ENCODE measurements at places on chromosomes 2 and 18.

GRCh38 chr2:237674731-237675276 lies 47.4 kb downstream of the LRRFIP1 start:
- DNase-seq: peak; percentile 89
- peak overlapping the region; percentile 72 for H3K4me3 ChIP-seq
- H3K27me3 ChIP-seq: no peaks in the 10 kb centered on the region
- peak overlapping the region; percentile 90 for H3K27ac ChIP-seq

- no peaks in the 10 kb centered on the region for H3K4me1 ChIP-seq
- H3K27me3 ChIP-seq: peaks cover 2% of the 10 kb centered on the region
- H3K36me3 ChIP-seq: no peaks in the 10 kb centered on the region
- DNase-seq: no peak
- no peak overlapping the region for H3K27ac ChIP-seq
Observed at GRCh38 chr2:239834143-239834542, 191.0 kb downstream of the NDUFA10 start.

DNA sequence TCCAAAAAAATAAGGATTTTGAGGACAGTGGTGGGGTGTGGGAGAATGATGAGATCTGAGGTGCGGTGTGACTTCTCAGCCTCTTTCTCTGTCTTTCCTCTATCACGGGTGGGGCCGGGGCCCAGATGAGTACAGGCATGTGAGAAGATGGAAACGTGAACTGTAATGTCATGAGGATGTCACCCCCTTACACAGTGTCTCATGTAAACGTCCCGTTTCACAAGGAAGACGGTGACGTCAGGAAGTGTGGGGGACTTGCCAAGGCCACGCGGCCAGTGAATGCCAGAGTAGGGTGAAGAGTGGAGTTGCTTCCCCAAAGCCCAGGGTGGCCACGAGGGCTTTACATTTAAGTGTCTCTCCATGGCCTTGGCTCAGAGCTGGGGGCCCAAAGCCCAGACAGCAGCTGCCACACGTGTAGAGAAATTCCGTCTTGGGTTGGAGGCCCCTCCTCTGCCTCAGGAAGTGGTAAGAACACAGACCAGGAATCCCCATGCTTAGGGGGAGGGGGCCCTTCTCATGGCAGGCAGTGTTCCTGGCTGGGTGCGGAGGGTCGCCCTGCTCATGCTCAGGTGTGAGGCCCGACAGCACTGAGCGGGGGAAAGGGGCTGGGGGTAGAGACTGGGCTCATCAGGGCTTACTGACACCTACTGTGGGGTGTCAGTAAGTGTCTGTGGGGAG lies 80.9 kb upstream of the SMAD7 start:
- peaks cover 11% of the 10 kb centered on the region for H3K27me3 ChIP-seq
- peak overlapping the region; percentile 1 for H3K27ac ChIP-seq
- H3K4me1 ChIP-seq: peaks cover 12% of the 10 kb centered on the region
- DNase-seq: peak; percentile 4

- no peak for DNase-seq
- no peaks in the 10 kb centered on the region for H3K36me3 ChIP-seq
- peaks cover 2% of the 10 kb centered on the region for H3K4me1 ChIP-seq
- peaks cover 29% of the 10 kb centered on the region for H3K27me3 ChIP-seq
- no peak overlapping the region for H3K27ac ChIP-seq
Observed at GRCh38 chr2:201891676-201892075, 85.3 kb downstream of the CDK15 start.

DNA sequence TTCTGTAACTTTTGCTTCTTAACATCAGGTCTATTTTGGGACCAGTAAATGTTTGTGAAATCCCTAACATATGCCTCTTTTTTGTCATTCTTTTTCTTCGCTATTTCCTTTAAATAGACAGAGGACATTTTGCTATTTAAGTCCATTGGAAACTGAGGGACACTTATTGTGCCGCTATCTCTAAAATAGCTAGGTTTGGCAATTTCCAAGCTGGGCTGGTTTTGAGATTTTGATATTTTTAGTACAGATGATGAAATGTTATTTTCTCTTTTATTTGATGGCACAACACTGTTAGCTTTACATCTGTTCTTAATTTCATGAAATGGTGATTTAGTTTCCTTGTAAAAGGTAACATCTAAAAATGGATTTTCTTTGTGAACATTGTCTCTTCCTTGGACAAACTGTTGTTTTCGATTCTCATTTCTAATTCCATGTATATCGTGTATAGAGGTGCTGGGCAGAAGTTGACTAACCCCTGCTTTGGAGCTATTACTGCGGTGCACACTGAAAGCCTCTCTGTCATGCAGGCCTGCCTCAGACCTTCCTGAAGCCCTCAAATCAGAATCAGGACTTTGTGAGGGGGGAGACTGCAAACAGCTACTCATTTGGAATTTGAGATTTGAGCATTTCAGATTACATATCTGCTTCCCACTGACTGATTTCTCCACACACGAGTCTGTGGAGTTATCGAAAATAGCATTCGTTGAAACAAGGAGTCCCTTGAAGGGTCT lies 594 bp downstream of the RAD51AP2 start:
- no peak for DNase-seq
- H3K4me3 ChIP-seq: no peak overlapping the region
- no peak overlapping the region for H3K27ac ChIP-seq
- peaks cover 31% of the 10 kb centered on the region for H3K27me3 ChIP-seq

DNA sequence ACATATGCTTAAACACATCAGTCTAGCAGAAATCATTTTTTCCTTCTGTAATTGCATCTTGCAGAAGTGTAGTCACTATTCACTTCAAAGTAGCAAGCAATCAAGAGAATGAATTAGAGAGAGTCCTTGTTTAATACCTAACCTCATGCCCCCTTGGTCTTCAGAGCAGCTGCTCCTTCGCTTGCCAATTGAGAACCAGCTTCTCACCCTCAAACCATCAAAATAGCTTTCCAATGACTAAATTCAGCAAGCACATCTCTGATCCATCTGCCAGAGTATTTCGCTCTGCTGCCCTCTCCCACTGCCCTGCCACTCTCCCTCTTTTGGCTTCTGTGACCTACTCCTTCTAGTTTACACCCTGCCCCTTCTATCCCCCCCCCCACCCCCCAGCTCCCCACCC lies 120.7 kb upstream of the AGAP1 start:
- no peak overlapping the region for H3K27ac ChIP-seq
- no peak for DNase-seq
- peaks cover 8% of the 10 kb centered on the region for H3K27me3 ChIP-seq
- no peak overlapping the region for H3K4me3 ChIP-seq

DNA sequence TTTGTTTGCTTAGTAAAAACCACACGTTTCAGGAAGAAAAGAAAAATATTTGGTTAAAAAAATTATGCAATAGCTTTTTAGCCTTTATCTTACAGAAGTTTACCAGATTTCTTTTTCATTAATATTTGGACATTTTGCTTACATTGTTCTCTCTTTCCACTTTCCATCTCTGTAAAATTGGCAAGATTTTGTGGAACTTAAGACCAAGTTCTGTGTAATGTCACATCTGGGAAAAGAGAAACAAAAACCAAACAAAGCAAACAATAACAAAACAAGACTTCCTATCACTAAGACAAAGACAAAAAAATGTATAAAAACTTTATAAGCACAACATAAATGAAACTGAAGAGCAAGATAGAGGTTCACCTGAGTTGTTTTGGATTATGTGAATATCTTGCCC lies 1392.1 kb upstream of the CELF4 start:
- H3K27me3 ChIP-seq: no peaks in the 10 kb centered on the region
- DNase-seq: no peak
- no peak overlapping the region for H3K4me3 ChIP-seq
- no peaks in the 10 kb centered on the region for H3K36me3 ChIP-seq

All from activated CD4-positive, alpha-beta T cell treated with anti-CD3 and anti-CD28 coated beads, Interleukin-2, amount 10 ng/mL, durations not matched to agents 7 days and 5 days (primary cell).